ENCODE measurements at places on chromosomes 2 and 18.
A peak's percentile ranks its signal among the peaks of the same experiment; 100 is the strongest.

- no peak for DNase-seq
Observed at GRCh38 chr18:79515331-79515730, 119.6 kb downstream of the NFATC1 start.

DNA sequence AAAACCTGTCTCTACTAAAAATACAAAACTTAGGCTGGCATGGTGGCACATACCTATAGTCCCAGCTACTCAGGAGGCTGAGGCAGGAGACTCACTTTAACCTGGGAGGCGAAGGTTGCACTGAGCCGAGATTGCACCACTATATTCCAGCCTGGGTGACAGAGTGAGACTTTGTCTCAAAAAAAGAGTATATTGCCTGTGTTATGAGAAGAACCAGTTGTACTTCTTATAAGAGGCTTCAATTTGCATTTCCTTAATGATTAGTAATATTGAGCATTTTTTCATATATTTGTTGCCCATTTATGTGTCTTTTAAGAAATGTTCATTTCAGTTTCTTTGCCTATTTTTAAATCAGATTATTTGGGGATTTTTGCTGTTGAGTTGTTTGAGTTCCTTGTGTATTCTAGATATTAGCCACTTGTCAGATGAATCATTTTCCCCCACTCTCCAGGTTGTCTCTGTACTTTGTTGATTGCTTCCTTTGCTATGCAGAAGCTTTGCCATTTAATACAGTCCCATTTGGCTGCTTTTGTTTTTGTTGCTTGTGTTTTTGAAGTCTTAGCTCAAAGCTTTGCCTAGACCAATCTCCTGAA is 75.8 kb upstream of the LRPPRC start:
- DNase-seq = no peak

GRCh38 chr2:219983836-219984235 is 356.4 kb downstream of the SLC4A3 start:
- no peak for DNase-seq

- DNase-seq = no peak
Observed at GRCh38 chr2:207558079-207558491, 28.3 kb downstream of the CREB1 start.

DNA sequence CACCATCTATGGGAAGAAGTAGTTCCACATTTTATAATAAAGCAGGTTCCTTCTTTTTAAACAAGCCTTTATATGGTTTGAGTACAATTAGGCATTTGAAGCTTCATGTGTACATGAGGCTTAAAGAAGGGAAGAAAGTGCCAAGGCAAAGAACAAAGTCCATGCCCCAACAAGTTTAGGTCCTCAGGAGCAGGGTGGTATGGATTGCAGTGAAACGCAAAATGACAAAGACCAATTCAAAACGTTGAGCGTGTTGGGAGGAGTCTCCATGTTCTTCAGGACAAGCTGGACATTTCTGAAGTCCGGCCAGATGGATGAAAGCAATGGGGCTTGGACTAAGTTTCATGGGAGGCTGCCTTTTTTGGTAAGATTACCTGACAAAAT is 78.8 kb upstream of the FZD5 start:
- no peak for DNase-seq

DNA sequence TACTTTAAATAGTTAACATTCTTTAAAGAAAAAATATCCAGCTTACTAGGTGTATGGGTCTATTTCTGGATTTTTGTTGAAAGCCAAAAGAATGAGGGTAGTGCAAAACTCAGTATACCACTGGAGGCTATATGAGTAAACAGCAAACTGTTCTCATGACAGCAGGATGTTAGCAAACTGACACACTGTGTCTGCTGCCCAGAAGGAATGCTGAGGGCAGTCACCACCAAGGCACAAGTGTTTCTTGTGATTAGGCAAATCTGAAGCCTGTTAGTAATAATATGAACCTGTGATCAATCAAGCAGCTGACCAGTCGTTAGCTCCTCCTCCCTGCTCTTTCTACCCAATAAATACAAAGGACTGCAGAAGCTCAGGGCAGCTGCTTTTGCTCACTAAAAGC is 50.5 kb upstream of the SULT1C3 start:
- DNase-seq = no peak

DNA sequence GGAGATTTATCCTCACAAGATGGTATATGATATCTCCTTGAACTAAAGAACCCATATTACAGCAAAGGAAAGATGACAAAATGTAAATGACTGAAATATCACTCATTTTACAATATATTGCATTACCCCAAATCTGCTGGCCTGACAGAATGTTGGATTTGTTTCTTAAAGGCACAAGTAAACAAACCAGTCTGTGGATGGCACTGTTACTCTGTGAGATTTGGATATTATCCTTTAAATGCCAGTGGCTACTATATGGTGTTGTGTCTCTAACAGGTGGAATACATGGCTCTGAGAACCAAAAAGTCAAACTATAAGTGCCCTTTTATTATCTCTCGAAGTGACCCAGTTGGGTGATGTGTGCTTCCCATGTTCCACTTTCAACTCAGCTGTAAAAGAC is 125.7 kb downstream of the PDE1A start:
- no peak for DNase-seq

DNA sequence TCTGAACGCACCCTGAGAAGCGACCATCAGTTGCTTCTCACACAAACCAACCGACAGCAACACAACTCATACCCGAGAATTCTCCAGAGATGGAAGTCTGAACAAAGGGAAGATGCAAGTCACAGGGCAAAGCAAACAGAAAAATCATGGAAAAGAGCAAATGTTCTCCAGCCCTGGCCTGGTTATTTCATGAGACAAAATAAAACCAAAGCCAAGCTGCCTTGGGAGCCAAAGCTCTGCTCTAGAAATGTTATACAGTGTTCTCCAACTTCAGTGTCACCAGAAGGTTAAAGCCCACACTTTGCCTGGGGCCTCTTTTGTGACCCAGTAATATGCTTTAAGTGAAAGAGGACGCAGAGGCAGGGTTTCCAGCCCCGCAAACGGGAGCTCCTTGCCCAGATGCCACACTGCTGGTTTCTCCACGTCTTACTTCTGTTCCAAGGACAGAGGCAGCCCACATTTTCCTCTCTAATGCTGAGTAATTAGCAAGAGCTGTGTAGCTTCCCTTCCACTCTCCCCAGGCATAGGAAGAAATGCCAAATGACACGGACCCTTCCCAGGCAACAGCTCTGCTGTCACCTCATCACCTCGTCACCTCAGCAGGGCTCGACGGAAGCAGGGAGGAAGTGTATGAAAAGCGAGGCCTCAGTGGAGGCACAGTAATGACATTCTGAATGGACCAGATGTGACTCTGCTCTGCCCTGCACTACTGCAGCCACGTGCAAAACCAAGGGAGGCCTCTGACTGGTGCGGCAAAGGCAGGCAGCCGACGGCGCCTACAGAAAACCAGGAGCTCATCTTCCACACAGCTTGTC is 64.7 kb downstream of the FBXO15 start:
- no peak for DNase-seq

DNA sequence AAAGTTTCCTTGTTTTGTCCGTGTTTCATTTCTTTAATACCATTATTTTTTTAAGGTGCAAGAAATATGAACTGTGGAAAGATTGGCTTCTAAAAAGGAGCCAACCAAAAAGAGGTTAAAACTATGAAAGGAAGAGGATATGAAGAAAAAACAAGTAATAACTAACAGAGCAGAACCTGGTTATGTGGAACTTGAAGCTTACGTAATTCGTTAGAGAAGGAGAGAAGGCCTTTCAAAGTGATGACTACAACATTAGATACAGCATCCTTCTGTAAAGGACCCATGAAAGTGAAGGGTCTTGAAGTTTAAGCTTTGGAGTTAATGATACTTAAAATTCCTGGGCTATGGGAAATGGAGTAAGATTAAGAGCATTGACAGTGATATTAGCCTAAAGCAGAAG is 84.5 kb downstream of the ANKRD12 start:
- no peak for DNase-seq

- no peak for DNase-seq
Observed at GRCh38 chr18:48831802-48832201, 119.0 kb downstream of the SMAD7 start.

DNA sequence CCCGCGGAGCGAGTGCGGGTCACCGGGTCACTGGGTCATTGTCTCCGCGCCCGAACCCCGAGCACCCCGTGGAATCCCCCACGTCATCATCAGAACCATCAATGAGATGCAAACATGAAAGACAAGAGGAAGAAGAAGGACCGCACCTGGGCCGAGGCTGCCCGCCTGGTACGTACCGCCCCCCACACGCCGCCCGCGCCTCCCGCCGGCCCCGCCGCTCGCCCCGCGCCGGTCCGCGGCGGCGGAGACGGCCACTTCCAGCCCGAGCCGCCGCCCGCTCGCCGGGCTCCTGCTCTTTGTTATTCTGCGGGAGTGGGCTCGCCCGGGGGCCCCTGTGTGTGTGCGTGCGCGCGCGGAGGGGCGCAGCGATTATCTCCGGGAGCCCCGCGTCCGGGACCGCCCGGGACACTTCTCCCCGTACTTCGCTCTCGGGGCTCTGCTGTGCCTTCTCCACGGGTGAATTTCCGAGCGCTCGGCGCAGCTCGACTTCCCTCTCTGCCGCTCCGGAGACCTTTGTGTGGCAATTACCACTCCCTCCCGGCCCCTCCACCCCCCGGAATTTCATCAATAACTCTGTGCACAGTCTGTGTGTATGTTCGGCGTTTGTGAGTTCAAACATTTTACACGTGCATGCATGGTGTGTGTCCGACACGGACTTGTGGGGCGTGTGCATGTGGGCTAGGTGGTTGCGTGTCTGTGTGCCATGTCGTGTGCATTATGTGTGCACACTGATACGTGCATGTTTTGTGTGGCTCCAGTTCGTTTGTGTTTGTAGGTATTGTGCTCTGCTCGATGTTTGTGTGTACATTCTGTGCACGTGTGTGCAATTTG is 714 bp downstream of the ASXL3 start:
- DNase-seq = no peak

- DNase-seq = no peak
Observed at GRCh38 chr2:129797489-129798300, 181.8 kb upstream of the RAB6C start.

- DNase-seq = no peak
Observed at GRCh38 chr2:148282201-148282600, 261.3 kb downstream of the MBD5 start.

DNA sequence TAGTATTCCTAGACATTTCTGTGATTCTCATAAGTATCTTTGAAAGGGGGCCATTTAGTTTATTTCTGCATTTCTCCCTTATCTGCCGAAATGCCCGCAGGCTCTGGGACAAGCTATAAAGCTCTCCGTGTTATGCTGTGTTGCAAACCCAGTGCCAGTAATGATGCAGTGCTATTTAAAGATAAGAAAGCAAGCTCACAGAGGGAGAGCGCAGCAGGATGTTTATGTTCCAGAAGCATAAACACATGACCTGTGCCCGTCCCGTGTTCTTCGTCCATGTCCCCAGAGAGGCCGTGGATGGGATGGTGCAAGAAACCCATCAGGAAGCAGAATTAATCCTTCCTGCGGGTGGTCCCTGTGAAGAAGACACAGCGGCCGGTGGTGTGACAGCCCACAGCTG is 99.4 kb downstream of the NEDD4L start:
- DNase-seq = no peak

DNA sequence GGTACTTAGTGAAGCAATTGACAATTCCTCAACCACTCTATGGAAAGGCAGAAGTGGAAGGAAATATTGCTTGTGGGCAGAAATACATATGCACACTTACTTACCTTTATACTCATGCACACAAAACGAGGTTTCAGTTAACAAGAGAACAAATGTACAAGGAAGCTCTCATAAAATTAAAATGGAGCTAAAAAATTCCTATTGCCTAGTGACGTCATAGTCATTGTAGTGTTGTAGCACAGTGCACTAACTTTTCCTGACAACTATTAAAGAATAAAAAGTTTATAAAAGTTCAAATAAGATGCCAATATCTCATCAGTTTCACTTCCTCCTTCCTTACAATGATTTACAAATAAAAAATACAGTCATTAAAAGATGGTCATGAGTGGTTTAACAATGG is 1161.9 kb upstream of the NRXN1 start:
- DNase-seq = no peak

GRCh38 chr2:215435870-215436704 is at the start of gene FN1:
Gene FN1, minus strand, starts transcription at chr2:215436068. Its CDS starts 266 bp downstream, at chr2:215435802.
- DNase-seq = peak; percentile 45

- no peak for DNase-seq
Observed at GRCh38 chr2:174334781-174335251, at the start of gene SP9. Gene SP9, plus strand, starts transcription at chr2:174334954. Its CDS starts 139 bp downstream, at chr2:174335093.

DNA sequence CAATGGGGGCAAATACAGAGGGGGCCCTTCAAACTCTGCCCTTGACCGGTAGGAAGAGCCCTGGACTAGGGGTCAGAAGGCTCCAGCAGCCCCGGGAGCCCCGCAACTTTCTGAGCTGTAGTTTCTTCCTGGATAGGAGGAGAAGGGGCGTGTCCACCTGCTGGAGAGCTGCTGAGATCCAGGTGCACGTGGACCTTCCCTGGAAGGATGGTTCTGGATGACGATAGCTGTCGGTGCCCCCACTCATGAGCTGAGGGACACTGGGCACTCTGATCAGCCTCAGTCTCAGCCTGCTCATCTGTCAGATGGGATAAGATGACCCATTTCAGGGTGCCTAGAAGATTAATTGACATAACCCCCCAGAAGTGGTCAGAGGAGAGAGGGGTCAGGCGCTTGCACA is 125.2 kb upstream of the HDAC4 start:
- no peak for DNase-seq

DNA sequence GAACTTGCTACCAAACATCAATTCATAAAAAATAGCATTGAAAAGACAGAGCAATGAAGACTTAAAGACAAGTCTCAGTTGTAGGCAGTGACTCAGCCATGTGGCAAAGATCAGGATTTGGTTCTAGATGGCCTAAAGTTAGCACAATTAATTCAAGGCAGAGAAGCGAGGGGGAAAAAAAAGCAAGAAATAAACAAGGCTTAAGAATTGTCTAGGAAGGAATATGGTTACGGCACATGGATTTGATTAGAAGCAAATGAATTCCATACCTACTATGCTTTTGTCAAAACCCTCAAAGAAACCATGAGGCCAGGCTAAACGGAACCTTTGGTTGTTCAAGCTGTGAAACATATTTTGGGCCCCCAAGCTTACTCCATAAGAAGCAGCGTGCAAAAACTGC is 362.2 kb upstream of the KCNH7 start:
- no peak for DNase-seq
